ENCODE measurements at places on chromosomes 11 and 22. TPM values are rescaled to one million over a fixed set of nuclear protein-coding genes. Genes with fewer than 3 reads are reported as not detected.

DNA sequence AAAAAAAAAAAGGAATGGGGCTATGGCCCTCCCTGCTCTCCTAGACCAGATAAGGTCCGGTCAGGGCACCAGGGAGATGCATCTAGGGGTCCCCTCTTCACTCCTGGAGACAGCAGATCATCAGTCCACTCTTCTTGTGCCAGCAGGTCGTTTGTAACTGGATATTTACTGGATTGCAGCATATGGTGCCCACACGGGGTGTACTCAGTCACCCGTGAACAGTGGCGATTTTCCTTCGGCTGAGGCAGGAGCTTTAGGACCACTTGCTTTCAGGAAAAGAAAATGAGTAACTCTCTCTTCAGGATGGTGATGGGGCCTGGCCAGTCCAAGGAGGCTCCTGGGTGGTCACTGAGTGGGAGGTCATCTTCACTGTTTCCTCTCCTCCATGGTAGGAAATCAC is 38.3 kb upstream of the RAB1B start:
- no peak for DNase-seq

DNA sequence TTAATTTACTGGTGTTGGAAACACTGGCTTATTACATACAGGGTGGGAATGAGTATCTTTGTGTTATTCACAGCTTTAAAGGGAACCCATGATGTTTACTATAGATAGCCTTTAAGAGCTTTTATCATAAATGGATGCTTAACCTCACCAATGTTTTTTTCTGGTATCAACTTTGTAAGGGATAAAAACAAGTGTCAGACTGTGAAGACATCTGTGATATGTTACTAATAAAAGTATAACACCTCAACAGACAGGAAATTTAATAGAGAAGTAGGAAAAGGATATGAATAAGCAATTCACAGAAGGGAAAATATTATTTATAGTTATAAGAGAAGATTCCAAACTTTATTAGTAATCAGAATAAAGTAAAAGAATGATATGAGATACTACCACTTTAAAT is 46.3 kb downstream of the ACAT1 start:
- DNase-seq: no peak

LINC01488 gene
- total RNA-seq: 0.23 TPM

RIMBP3B gene
- not detected for total RNA-seq

DNA sequence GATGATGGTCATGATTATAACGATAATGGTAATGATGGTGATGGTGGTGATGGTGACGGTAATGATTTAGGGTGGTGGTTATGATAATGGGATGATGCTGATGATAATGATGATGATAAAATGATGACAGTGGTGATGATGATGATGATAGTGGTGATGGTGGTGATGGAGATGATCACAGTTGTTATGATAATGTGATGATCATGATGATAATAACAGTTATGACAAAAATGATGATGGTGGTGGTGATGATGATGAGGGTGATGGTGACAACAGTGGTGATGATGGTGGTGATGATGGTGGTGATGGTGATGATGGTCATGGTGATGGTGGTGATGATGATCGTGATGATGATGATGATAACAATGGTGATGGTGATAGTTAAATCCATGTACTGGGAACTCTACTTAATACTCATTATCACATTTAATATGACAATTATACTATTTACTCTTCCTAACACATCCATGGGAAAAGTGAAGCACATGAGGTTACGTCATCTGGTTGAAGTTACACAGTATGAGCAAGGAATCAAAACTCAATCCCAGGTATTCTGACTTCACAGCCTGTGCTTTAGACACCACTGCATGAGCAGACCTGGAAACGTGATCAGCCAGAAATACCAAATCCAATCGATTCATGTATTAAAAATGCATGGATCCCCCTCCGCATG is 322.2 kb downstream of the BRD1 start:
- no peak for DNase-seq

All from heart right ventricle (tissue), 16 donors.